ENCODE measurements at places on chromosomes 4 and X.

GRCh38 chr4:54677853-54678650, 20.3 kb downstream of the KIT start:
- DNase-seq, result no peak

DNA sequence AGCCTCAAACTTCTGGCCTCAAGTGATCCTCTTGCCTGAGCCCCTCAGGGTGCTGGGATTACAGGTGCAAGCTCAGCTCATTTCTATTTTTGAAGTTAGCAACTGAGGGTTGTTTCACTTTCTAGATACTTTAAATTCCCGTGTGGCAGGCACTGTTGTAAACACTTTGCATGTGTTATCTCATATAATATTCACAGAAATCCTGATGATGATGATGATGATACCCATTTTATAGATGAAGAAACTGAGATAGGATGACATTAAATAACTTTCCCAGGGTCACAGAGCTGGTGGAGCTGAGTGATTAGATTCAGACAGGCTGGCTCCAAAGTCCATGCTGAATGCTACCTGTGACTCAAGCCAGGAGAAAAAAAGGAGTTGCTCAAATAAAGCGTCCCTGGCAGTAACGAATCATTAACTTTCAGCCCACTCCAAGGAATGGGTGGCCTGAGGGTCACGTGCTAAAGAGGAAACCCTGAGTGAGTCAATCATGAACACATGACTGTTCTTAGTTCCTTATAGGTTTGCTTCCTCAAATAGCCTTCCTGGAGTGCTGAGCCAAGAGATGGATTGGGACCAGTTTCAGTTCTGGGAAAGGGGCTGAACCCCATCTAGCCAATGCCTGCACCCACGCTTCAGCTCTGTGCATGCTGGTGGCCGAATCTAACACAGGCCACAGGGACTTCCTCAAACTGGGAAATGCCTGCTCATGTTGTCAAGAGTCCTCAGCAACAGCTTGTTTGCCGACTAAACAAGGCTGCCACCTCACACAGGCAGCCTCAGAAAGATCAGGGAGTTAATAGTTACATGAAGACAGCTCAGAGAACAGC, 52.8 kb downstream of the RBM47 start:
- DNase-seq, result peak; percentile 48

- DNase-seq, result no peak
Measured at GRCh38 chr4:187268940-187269339, 545.3 kb upstream of the FAT1 start.

GRCh38 chr4:176680668-176681180, 112.0 kb downstream of the VEGFC start:
- no peak for DNase-seq

DNA sequence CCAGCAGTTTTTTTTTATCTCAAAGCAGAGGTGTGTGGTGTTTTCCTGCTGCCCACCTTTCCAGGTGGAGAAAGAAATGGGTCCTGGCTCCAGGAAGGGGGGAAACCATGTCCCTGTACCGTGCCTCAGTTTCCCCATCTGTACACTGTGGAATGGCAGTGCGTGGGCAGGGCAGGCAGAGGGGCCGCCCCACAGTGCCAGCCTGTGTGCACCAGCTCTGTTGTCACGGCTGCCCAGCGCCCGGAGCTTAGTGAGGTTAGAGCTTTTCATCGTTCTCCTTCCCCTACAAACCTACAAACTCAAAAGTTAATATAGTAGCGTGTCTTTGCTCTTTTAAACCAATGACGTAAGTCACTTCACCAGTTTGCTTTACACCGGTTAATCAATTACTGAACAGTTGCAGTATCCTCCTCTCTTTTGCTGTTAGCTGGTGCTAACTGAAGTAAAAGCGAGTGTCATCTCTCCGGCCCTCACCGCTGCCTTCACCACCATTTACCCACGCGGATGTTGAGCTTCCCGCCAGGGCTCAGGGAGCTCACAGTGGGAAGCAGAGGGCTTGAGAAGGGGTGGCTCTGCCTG, 114.8 kb upstream of the ADRA2C start:
- no peak for DNase-seq

DNA sequence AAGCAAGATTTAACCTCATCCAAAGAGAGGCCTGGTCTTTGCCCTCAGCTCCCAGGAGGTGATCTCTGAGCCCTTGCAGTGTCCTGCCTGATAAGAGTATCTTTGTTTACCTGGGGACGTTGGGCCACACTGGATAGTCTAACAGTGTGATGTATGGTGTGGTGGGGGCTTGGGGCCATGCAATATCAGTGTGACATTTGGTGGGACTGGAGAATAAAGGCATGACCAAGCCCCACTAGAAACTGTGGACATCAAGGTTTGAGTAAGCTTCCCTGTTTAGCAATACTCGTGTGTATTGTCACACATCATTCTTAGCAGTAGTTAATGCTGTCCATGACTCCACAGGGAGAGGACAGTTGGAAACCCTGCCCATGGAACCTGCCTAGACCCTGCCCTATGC, 34.4 kb downstream of the BBS12 start:
- no peak for DNase-seq

- DNase-seq, result no peak
Measured at GRCh38 chrX:133938530-133938929, 46.9 kb downstream of the GPC3 start.

DNA sequence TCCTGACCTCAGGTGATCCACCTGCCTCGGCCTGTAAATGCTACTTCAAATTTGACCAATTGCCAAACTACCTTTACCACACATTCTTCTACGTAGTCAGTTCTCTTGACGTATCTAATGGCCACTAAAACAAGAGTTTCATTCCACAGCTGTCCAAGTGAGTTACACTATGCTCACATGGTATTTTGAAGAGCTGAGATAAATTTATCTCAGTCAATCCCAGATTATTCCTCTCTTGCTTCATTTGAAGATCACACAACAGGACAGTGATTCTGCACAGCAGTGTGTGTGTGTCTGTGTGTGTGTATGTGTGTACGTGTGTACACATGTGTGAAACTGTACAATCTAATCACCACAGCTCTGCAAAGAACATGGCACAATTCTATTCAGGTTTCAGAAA, 133.4 kb downstream of the APBB2 start:
- DNase-seq, result no peak

GRCh38 chrX:47611926-47612325, 7.7 kb downstream of the SYN1 start:
- DNase-seq, result no peak

DNA sequence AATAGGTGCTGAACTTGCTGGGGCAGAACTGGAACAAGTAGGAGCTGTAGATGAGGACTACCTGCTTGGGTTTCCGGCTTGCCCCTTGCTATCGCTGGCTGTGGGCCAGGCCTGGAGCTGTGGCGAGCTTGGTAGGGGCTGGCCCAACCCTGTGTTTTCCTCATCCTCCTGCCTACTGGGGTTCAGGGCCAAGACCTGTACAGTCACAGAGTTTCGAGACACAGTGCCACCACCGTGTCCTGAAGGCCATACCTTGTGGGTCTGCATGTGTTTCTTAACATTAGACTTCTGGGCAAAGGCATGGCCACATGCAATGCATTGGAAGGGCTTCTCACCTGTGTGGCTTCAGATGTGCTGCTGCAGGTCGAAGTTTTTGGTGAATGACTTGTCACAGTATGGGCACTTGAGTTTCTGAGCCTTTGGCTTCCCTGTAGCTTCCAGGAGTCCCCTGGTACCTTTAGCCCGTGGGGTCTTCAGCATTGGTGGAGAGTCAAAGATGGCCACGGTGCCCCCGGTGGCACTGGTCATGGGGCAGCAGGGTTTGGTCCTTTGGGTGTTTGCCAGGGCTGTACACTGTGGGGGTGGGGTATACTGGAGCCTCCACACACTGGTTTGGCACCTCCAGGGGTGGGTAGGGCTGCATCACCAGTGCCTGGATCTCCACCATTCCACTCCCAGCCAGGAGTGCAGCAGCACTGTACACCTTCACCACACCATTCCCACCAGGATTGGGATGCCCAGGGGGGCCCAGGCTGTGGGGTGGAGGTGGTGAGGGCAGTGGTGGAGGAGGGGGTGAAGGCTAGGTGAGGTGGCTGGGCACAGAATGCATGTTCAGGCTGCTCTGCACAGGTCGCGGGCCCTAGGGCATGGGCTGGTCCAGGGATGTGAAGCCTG, 52.1 kb downstream of the CFAP299 start:
- DNase-seq, result no peak

DNA sequence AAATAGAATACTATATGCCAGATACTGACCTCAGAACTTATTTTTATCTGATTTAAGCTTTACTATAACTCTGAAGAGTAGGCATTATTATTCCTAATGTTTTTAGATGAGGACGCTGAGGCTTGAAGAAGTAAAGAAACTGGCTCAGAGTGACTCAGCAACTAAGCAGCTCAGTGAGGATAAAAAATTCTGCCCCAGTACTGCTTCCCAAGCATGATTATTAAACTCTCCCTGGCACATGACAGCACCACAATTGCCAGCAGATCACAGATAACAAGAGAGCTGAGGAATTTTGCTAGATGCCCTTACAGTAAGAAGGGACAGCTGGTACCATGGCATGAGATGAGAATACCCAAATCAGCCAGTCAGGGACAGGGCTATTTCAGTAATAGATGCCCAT, 219.4 kb downstream of the NKX6-1 start:
- no peak for DNase-seq

DNA sequence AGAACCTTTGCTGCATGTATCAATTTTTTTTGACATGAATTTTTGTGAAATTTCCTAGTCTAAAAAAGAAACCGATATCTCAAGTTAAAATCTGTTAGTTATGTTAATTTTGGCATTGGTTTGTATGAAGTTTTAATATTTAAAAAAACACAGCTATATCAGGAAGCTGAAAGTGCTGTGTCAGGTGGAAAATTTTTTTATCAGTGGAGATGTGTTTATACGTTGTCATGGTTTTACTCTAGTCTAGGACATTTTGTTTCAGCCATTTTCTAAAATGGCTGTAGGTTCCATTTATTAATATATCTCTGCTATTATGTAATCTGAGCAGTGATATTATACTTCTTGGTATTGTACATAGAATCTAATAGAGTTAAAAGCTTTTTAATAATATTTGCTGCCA, 34.2 kb downstream of the OCRL start:
- no peak for DNase-seq

GRCh38 chr4:8507196-8507570, 66.6 kb downstream of the TRMT44 start:
- DNase-seq, result no peak

GRCh38 chr4:173489514-173489913, 40.5 kb downstream of the HAND2 start:
- no peak for DNase-seq

GRCh38 chr4:13659341-13660070, 32.0 kb upstream of the BOD1L1 start:
- no peak for DNase-seq

DNA sequence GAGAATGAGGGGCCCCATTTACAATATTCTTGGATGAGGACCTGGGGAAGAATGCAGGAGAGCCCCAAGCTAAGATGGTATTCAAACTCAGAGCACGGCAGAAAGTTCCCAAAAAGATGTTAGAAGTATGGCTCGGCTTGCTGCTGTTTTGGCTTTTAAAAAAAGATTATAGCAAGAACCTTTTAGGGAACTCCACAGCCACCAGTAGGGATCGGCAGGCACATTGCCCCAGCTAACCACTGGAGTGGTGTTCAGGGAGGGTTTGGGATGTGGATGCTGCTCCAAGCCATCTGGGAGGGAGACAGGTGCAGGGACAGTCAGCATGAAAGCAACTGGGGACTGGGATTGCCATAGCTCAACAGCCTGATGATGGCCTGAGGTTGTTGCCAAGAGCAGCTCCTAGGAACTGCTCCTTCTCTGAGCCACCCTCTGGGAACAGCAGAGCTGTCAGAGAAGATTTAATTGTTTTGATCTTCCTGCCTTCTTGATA, 63.0 kb downstream of the SORBS2 start:
- DNase-seq, result no peak

DNA sequence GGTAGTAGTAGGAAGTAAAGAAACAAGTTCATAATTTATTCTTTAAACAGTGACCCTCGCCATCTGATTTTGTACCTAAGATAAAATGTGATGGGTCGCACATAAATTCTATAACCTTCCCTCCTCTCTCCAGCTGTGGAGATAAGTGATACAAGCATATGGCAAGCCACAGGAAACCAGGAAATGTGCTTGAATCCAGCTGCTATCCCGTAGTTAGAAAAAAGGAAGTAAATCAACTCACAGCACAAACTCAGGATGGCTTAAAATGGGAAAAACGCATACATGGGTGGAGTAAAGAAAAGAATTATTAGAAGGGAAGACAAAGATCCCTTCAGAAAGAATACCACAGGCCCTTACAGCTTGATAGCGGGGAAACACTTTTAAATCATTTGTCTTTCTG, 78.2 kb downstream of the ZNF827 start:
- DNase-seq, result no peak

GRCh38 chrX:14616301-14616700, 87.0 kb downstream of the GLRA2 start:
- DNase-seq, result no peak

GRCh38 chr4:121252224-121252806, 88.2 kb upstream of the TNIP3 start:
- DNase-seq, result peak; percentile 27

- no peak for DNase-seq
Measured at GRCh38 chrX:48083212-48083611, 11.8 kb upstream of the ZNF630 start.

GRCh38 chrX:110435196-110435595, 76.5 kb downstream of the RTL9 start:
- no peak for DNase-seq

- no peak for DNase-seq
Measured at GRCh38 chr4:171956678-171957077, 143.5 kb downstream of the GALNTL6 start.

DNA sequence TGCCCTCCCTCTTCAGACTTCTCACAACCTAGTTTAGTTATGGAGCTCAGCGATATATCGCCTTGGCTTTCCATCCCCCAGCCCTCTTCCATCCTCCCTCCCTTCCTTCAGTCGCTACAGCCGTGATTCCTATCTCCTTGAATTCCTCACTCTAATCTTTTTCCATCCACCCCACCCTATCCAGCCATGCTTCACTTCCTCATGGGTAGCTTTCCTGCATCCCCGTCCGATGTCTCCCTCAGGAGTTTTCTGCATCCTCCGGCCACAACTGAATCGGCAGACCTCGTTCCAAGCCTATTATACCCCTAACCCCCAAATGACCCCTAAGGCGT, 456 bp downstream of the SNX12 start:
- no peak for DNase-seq

- no peak for DNase-seq
Measured at GRCh38 chr4:92303621-92304027, at the start of gene GRID2. GRID2 (plus strand) TSS chr4:92303966.

DNA sequence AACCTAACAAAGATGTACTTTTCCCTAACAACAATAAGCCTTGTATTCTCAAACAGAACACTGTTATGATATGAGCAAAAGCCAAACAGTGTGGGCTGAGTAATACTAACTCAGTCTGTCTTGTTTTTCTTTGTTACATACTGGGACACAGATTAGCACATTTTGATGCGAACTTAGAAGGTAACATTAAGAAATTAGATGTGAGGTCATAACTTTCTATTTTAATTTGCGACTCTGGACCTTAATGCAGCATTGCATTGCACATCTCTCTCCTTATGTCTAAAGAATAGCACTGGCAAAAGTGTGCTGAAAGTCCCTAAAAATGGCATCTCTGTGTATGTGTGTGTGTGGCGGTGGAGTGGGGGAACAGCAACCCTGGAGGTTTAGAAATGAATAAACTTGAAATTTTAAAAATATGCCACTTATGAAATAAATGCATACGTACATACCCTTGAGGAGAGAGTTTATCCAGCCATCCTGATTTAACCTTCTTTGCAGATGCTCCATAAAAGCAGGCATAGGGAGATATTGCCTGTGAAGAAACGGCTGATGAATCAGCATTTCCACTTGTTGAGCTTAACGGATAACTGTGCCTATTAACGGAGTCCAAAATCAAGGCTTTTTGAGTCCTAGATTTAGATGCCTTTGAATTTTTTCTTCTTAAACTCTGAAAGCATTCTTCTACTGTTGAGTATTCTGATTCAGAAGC, 34.2 kb downstream of the ARAP2 start:
- no peak for DNase-seq

GRCh38 chrX:80216086-80216485, 201.5 kb downstream of the TBX22 start:
- DNase-seq, result no peak

Data from glomerular endothelial cell (primary cell).